ENCODE measurements at places on chromosomes 12 and 14.

DNA sequence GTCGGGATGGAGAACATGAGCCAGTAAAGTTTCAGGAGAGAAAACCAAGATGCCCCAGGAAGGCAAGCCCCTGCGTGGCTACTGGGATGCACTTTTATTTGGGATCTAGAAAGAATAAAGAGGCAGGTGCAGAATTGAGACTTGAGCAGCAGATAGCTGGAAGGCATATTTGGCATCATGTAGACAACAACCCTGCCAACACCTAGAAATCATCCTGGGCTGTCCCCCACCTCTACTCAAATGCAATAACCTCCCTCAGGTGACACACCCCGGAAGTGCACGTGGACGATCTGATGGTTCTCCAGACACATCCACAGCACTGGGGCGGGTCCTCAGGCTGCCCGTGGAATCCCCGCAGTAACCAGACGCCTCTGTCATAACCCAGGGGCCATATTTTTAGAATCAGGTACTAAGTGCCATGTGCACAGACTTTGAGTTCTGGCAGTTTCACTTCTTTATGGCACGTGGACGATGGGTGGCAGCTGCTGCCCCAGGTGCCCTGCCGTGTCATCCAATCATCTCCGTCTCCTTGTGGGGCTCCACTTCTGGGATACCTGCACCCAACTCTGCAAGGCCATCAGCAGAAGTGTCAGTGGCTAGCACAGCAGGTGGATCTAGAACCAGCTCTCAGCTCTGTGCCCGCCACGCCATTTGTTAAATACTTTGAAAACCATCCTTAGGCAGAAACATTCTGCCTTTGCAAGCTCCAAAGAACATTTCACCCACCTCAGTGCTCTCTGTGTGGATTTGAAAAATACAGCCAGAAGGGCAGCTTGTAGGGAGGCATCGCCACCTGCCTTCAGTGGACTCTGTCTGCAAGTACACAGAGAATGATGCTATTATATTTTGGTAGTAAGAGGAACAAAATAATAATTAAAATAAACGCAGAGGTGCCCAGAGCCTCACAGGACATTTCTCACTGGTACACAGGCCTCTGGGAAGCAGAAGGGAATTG is 771.7 kb upstream of the TMEM132C start:
- no peak for DNase-seq

DNA sequence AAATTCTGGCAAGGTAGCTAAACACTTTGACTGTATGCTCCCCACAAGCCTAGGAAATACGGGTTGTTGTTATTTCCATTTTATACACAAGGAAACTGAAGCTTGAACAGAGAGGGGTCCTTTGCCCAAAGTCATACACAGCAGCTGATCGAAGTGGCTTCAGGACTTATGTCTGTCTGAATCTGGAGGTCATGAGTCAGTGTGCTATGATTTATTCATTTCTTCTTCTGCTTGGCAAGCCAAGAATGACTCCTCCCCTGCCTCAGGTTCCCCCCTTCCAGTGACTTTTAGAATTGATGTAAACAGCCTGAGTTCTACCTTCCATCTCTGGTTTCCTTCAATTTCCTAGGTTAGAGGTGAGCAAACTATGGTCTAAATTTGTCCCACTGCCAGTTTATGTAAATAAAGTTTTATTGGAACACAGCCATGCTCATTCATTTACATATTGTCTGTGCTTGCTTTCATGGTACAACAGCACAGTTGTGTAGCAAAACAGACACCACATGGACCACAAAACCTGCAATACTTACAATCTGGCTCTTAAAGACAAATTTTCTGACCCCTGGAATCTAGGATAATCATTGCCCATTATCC is 34.9 kb upstream of the WSCD2 start:
- no peak for DNase-seq

DNA sequence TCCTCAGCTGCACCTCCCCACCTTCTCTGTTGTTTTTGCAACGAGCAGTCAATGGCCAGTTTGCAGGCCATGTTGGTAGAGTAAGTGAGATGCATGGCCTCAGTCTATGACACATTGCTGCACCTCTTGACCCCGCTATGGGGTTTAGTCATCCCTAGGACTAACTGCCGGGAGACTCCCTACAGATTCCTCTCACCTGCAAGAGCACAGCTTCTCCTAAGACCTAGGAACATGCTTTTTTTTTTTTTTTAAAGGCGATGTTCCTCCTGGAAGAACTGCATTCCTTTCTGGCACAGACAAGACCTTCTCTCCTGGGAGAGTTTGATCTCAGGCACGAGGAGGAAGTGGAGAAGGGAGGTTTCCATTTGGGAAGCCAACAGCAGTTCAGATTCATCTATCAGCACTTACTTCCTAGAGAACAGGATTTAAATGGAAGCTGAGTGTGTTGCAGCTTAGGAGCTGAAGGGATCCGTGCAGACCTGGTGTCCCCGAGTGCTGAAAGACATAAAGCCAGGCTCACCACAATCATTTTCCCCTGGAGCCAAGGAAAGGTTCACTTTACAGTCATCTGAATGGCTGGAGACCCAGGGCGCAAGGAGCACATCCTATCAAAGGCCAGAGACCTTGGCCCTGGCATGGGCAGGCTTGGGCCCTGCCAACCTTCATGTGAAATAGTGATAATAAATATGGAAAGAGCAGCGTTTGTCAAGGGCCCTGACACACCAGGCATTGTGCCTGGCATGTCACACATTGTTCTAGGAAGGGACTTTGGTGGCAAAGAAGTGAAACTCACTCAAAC is 104.1 kb downstream of the LGMN start:
- peak; percentile 83 for DNase-seq

GRCh38 chr14:21334202-21334906 is 49.5 kb downstream of the SUPT16H start:
- no peak for DNase-seq

GRCh38 chr14:87656315-87656714 is 336.7 kb downstream of the GALC start:
- DNase-seq = no peak

GRCh38 chr12:104604995-104605675 is 148.4 kb downstream of the CHST11 start:
- no peak for DNase-seq

DNA sequence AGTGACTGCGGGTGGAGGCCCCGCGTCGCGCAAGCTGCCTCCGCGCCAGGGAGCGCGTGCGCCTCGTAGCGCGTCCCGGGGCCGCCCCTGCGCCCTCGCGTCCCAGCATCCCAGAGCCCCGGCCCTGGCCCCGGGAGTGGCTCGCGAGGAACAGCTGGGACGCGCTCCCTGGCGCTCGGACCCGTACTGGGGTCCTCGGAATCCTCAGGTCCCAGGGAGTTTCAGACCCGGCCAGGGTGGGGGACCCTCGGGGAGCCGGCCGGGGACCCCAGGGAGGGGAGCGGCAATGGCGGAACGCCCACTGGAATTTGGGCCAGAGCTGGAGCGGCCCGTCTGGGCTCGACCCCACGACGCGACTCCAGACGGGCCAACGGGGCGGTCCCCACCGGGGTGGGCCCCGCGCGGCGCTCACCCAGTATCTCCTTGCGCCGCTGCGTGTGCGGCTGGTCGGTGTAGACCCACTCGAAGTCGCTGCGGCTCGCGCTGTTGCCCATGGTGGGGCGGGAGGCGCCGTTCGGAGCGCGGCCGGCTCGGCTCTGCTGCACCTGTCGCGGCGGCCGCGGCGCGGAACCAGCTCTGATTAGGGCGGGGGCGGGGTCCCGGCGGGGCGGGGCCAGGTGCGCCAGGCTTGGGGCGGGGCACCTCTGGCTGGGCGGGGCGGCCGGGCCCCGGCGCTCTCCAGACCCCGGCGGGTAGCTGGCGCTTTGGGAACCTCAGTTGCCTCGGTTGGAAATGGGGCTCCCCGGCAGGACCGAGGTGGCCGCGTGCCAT is at the start of gene DEGS2:
DEGS2 (minus strand) TSS at position 552 of the 771 bp plus-strand sequence; CDS start at position 494, 58 bp downstream.
- no peak for DNase-seq

- peak; percentile 90 for DNase-seq
Observed at GRCh38 chr14:84273181-84273580, 1256.8 kb upstream of the FLRT2 start.

DNA sequence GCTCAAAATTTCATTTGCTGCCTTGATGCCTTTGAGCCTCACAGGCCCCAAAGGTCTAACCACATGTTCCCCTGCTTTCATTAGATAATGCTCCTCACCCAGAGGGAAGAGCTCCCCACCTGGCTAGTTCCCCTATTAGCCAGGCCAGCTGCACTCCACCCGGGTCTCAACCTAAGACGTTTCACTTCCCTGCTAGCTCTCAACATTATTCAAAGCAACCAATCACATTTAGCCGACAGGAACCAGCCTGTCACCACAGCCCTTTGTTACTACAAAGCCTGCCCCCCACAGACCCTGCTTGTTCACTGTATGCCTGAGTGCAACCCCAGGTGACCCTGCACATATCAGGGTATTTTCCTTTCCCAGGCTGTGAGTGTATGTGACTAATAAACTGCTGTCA is 78.6 kb downstream of the SLC15A5 start:
- no peak for DNase-seq

GRCh38 chr12:6752167-6752920 is 597 bp downstream of the MLF2 start:
- peak; percentile 57 for DNase-seq

- no peak for DNase-seq
Observed at GRCh38 chr12:122635471-122635870, 67.7 kb downstream of the HCAR2 start.

- no peak for DNase-seq
Observed at GRCh38 chr14:104115131-104115600, 23.2 kb upstream of the KIF26A start.

DNA sequence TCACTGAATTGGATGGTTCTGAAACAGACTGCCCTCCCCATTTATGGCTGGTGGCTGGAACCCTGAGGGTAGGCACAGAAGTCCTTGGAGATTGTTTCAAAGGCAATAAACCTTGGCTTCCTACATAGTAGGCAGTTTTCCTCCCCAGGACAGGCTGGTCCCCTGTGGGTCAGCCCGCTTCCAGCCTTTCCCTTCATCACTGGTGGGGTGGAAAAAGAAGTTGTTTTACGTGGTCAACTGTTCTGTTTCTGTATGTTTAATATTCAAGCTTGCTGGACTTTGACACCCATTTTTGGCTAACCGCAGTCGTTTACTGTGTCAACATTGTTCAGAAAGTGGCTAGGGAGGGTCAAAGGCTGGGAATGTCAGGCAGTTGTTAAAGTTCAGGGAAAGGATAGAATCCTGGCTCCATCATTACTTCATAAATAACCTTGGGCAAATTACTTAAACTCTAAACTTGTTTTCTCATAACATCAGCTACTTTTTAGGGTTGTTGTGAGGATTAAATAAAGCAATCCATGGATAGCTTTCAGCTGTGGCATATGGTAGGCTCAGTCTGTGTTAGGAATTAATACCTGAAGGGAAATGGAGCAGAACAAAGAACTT is 2.4 kb downstream of the KLHDC2 start:
- peak; percentile 20 for DNase-seq

- DNase-seq = no peak
Observed at GRCh38 chr12:109680264-109681005, 33.2 kb upstream of the FAM222A start.

GRCh38 chr12:72191761-72192160 is 80.4 kb upstream of the TRHDE start:
- DNase-seq = no peak

- no peak for DNase-seq
Observed at GRCh38 chr14:69204753-69205152, 13.5 kb downstream of the EXD2 start.

DNA sequence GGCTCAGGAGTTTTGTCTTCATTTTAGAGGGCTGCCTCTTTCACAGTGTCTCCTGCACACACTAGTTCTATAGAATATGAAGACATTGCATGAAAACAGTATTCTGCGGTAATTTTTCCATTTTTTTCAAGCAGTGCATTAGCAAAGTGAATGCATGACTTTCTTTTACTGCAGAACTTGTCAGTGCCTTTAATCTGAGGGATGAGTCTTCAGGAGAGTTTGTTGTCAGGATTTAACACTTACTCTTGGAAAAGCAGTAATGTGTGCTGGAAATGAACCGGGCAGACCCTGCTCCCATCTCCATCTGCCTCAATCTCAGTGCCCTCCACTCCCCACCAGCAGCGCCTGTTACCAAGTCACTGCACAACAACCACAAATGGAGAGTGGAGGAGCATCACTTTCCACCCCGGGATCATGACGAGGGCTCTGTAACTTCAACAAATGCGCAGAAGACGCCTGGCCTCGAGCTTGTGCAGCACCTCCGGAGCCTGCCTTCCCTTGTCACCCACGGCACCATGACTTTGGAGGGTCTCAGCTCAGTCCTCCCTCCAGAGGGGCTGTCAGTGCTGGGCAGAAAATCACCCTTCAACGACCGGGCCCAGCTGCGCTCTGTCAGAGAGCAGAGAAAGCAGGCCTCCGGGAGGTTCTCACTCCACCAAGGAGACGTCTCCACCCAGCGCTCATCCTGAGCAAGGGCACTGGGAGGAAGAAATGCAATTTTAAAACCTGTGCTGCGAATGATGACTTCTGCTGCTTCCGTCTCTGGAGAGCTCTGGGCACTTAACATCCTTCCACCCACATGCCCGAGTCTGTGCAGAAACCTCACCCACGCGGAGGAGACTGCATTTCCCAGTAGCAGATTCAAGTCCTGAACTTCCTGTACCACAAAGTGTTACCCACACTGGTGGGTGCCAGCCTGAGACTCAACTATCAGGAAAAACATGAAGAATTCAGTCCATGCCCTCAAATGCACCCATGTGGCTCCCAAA is 255.7 kb downstream of the ADGRD1 start:
- no peak for DNase-seq

DNA sequence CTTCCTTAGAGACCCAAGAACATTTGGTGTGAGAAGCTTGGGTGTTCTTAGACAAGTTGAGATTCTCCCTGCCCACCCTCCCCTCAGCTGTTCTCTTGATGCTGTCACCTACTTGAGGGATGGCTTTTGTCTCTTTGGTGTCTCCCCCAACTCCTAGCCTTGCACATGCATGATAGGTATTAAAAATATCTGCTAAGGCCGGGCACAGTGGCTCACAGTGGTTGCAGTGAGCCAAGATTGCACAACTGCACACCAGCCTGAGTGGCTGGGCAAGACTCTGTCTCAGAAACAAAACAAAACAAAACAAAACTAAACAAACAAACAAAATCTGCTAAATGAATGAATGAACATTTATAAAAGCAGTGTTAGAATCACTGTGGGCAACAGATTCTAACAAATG is 261.1 kb downstream of the AKAP6 start:
- no peak for DNase-seq

DNA sequence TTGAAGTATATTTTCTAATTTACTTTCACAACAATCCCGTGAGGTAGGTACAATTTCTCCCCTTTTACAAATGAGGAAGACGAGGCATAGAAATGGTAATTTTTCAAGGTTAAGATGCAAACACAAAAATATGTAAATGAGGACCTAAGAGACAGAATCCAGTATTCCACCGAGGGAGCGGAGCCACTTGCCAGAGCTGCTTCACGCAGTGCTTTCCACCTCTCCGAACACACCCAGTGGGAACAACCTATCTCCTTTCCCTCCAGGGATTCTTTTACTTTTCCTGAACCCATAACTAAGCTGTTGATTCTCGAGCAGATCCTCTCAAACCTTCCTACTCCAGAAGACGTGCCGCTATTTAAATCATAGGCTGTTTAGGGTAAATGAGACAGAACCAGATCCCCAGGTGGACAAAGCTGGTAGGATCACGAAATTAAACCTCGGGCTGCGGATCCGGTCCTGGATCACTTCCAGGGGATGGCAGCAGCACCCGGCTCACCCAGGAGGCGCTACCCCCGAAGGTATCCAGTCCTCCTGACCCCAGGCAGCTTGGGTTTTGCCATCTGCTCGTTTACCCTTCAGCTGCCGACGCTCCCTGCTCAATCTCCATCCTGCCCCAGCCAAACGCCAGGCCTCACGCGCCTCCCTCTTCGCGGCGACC is 1.5 kb downstream of the DDHD1 start:
- DNase-seq = peak; percentile 24

GRCh38 chr12:45349916-45350315 is 134.0 kb downstream of the ANO6 start:
- DNase-seq = peak; percentile 12

GRCh38 chr12:52521568-52522266 is 1.5 kb upstream of the KRT5 start:
- peak; percentile 84 for DNase-seq

Measured in amniotic epithelial cell (primary cell).